ENCODE measurements at places on chromosomes 3 and 15.

- DNase-seq = no peak
Observed at GRCh38 chr15:26635614-26636013, 137.3 kb downstream of the GABRB3 start.

DNA sequence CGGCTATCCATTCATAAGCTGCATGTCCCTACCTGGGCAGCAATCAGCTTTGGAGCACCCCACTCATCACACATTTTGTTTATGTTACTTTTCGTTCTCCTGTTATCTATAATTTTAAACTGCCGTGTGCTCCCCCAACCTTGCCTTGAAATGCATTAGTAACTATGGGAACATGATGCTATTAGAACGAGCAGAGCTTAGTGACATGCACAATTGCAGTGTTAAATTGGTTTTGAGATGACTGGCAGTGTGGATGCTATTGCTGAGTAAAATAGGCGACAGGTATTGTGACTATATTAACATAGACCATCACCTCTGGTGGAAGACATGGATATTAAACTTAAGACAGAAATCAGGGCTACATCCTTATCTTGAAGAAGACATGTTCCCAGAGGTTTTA, 191.6 kb downstream of the KCNAB1 start:
- no peak for DNase-seq

DNA sequence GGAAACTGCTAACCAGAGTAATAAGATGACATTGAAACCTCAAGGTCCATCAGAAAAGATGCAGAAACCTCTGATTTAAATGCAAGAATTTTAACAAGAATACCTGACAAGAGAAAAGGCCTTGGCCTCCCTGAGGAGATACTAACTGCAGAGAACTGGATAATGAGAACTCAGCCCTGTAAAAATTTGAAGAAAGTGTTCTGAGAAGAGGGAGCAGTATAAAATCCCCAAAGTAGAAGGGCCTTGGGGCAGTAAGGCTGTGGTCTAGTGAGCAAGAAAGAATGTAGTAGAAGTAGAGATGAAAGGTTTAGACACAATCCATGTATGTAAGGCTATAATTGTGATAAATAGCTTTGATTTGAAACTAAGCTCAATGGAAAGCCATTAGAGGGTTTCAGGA, 394.1 kb downstream of the ZBBX start:
- no peak for DNase-seq

DNA sequence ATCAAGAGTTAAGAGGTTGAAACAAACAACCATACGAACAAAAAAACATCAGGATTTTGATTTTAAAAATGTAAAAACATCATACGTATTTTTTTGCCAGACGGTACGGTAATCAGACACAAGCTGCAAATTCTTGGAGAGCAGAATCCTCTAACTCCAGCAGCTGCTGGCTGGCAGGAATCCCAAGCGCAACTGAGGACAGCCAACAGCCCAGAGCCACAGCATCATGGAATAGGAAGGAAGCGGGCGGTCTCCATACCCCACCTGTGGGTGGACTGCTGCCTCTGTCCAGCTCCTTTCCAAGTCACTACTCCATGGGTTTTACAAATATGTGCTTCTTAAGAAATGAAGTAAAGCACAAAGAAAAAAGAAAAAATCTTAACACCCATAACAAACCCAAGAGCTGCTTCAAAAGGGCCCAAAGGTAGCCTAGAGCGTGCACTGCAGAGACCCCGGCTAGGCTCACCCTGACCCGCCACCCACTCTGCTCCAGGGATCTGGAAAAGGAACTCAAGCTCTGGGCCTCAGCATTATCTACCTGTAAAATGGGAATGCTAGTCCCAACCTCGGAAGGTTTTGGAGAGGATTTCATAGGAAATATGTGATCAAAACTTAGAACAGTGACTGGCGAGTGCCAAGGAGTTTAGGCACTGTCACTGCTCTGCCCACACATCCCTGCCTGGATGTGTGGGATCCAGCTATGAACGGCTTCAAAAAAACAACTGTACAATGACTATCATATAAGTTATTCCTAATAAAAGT, 33.4 kb downstream of the ZXDC start:
- DNase-seq = no peak

GRCh38 chr3:42741796-42742195, 31.3 kb downstream of the CCDC13 start:
- DNase-seq = no peak

DNA sequence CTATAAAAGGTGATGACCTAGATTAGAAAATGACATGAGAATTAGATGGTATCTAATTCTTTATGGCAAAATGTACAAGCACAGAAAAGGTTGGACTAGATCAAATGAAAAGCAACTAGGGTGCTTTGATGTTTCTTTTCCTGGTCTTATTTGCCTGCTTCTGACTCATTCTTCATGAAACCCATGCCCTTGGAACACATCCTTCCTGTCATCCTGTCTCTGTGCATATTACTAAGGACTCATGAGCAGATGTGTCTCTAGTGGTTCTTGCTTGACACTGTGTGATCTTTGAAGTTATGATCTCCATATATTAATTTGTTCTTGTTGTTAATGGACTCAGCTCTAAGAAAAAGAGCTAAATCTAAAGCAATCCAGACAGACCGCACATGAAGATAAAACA, 314.0 kb downstream of the ERC2 start:
- no peak for DNase-seq

DNA sequence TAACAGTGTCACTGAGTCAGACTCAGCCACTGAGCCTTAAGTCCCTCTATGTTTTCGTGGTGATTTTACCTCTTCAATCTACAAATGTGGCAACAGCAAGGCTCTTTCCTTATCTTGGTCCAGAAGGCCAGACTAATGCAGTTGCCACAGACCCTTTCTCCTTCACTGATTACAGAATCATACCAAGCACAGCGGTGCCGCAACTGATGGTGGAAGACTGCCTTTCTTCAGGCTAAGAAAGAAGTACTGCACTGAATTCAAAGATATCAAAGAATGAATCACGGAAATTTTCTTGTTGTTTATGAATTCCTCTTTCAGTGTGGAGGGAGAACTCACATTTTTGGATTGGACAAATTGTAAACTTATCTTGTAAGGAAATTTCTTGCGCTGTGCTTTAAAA, 18.6 kb downstream of the DCP1A start:
- no peak for DNase-seq

- DNase-seq = no peak
Observed at GRCh38 chr15:54803134-54803808, 393.5 kb downstream of the RSL24D1 start.

GRCh38 chr3:61688307-61688984, 127.1 kb downstream of the PTPRG start:
- DNase-seq = no peak

- no peak for DNase-seq
Observed at GRCh38 chr3:34056181-34056910, 257.9 kb downstream of the PDCD6IP start.

- DNase-seq = no peak
Observed at GRCh38 chr3:7573330-7573729, 712.4 kb downstream of the GRM7 start.

DNA sequence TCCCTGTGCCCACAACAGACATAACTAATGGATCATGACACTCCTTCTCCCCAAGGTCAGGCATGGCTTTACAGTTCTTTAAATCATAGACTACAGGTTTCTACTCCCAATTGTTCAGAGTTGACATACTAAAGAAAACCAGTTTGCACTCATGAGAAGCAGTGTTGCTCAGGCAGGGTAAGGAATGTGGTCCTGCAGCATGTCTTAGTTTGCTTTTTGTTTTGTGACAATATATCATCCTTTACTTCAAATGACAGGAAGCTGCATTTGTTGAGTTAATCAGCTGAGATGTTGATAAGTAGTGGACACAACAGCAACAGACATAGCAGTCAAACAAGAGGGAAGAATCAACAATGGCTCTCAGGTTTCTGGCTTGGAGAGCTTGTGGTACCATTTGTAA, 267.5 kb downstream of the SLCO3A1 start:
- DNase-seq = no peak

- no peak for DNase-seq
Observed at GRCh38 chr15:75107516-75107907, 84.1 kb downstream of the PPCDC start.

GRCh38 chr15:26551473-26551872, 221.4 kb downstream of the GABRB3 start:
- no peak for DNase-seq

GRCh38 chr15:65818927-65819562, 27.0 kb upstream of the DENND4A start:
- no peak for DNase-seq

DNA sequence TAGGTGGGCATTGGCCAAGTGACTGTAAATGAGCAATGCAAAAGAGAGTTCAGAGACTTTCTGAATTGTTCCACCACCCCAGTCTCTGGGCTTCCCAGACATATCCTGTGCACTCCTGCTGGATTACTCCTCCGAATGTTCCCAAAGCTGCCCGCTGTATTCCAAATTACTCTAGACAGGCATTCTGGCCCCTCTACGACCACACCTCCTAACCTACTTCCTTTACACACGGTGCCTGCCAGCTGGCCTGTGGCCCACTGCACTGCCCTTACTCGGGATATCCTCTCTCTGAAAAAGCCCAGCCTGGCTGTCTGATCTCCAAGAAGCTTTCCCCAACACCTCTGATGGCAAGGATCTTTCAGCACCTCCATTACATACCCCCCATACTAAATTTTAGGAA, 66.6 kb downstream of the DUT start:
- DNase-seq = no peak

DNA sequence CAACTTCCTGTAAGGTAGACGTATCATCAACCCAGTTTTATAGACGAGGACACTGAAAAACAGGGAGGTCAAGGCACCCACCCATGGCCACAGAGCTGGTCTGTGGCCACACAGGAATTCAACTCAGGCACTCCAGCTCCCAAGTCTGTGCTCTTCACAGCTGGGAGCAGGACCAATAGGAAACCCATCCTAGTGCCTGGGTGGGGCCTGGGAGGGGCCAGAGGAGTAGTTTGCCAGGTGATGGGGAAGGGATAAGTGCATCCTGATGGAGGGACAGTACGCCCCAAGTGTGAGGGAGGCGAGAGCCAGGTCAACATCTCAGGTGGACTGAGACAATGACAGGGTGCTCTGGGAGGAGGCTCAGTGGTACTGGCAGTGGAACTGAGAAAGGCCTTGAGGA, 22.0 kb downstream of the KIF9 start:
- no peak for DNase-seq

- no peak for DNase-seq
Observed at GRCh38 chr15:95864467-95864886, 466.0 kb upstream of the NR2F2 start.

DNA sequence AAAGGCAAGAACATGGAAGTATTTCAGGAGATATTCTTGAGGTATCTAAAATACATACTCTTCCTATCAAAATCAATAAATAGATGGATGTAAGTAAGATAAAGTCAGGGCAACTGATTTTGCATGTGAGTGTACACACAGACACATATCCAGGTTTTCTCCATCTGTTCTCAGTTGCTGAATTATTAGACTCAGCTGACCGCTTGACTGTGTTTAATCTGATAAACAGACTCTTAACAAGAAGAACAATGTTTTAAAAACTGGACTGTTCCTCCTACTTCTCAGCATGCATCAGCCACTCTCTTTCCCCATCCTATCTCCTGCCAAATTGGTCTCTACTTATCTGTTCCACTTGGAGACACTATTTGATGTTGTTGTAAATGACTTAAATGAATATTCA, 73.5 kb downstream of the GOLGA8G start:
- DNase-seq = no peak

DNA sequence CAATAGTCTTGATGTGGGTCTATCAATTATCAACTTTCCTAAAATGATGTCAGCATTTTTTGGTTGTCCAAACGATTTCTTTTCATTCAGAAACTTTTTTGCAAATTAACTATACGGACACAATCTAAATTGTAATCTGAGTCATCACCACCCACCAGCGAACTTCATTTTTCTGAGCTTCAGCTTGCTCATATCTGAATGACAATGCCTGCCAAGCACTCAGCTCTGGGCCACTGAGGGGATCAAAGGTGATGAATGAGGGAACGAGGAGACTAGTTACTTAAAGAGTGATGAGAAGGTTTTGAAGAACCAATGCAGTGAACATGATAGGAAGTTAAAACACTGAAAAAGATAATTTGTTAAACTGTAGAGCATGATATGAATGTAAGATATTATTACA, 14.9 kb upstream of the TBC1D23 start:
- no peak for DNase-seq

DNA sequence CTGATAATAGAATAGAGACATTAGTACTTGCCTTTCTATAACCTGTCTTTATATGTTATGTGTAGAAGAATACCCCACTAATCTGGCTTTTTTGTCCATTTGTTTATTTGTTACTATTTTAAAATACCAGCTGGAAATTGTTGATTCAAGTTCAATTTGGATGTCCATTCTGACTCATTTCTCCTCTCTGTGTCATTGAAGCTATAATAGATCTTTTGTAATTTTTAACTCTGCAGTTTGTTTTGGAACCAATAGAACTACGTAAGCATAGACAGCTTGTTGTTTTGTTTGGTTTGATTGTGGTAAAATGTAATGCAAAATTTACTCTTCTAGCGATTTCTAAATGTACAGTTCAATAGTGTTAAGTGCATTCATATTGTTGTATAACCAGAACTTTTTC, 390.4 kb downstream of the ZIC1 start:
- DNase-seq = no peak

DNA sequence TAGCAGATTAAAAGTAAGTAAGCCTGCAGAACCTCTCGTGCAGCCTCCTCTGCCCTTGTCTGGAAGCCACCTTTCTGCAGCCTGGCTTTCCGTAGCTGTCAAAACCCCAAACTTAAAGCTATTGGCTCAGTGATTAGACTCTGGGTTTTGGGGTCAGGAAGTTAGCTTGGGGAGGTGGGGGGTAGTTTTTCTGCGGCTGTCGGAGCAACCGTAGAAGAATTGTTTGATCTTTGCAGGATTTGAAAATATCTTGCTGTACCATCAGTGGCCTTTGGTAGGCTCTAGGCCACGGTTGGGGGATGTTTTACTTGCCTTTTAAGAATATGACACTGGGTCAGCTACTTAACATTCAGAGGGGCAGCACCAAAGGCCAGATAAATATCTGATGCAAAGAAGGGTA, 88.4 kb upstream of the RASGRP1 start:
- DNase-seq = peak; percentile 44

DNA sequence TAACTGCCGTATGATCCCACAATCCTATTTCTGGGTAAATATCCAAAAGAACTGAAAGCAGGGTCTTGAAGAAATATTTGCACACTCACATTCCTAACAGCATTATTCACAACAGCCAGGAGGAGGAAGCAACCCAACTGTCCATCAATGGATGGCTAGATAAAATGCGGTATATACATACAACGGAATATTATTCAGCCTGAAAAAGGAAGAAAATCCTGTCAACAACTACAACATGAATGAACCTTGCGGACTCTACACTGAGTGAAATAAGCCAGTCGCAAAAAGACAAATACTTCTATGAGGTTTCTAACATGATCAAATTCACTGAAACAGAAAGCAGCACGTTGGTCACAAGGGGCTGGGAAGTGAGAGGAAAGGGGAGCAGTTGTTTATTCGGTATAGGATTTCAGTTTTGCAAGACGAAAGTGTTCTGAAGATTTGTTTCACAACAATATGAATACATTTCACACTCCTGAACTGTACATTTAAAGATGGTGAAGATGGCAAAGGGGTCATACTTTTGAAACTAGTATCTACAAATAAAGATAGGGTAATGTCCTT, 6.2 kb downstream of the DLG1 start:
- DNase-seq = no peak

GRCh38 chr15:55334997-55335396, 16.0 kb downstream of the PIGB start:
- DNase-seq = no peak

Measured in activated CD4-positive, CD25-positive, alpha-beta regulatory T cell treated with anti-CD3 and anti-CD28 coated beads, Interleukin-2, amount 50 U/mL, for 16 hours (primary cell).